ENCODE measurements at places on chromosomes 6 and 20.

GRCh38 chr6:167244064-167244960, 46.8 kb upstream of the UNC93A start:
- no peak for DNase-seq

GRCh38 chr6:24719125-24719971, at the start of gene C6orf62:
Gene C6orf62, minus strand, starts transcription at chr6:24719154. Its CDS starts 486 bp downstream, at chr6:24718668.
- DNase-seq, result peak; percentile 11

GRCh38 chr6:80156221-80156620, 49.8 kb downstream of the BCKDHB start:
- DNase-seq, result no peak

DNA sequence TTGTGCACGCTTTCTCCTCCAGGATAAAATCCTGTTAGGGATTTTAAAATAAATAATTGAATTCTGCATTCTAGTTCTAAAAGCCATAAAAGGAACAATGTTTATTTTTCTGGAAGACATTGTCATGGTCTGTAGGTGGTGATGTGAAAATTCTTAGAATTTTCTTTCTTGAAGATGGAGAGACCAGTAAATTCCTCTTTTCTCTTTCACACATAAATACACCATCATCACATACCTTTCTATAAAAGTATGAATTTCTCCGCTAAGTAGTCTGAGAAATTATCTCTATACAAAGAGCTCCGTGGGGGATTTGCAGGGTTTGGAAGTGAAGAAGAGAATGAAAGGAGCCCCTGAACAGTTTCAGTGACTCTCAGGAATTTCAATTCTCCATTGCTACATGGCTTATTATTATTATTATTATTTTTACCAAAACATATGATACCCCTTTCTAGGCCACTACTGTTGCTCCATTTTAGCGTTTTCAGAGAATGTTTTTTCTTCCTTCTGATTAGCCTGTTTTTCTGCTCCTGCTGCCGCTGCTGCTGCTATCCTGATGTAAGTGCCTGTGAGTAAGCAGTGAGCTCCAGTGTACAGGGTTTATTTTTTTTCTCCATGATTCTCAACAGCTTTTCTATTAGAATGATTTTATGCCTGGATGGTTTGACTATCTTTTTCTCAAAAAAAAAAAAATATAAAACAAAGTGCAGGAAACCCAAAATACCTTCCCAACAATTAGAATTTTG, 145.8 kb downstream of the SAMD5 start:
- no peak for DNase-seq

DNA sequence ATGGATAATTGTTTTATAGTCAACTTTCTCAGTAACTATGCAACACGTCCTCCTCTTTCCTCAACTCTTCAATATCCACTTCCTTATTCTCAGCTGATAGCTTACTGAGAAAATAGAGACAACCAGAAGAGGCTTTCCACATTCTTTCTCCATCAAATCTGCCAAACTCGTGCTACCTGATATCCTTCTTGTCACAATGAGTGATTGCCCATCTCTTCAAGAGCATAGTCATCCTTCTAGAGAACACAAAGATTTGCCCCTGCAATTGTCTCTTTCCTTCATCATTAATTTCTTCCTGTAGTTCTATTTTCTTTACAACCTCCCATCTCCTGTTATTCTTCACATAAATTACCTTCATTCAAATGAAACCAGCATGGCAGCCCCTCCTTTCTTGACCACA, 75.9 kb upstream of the RGS17 start:
- DNase-seq, result no peak

GRCh38 chr6:136643850-136644596, 93.8 kb upstream of the MAP7 start:
- peak; percentile 90 for DNase-seq

DNA sequence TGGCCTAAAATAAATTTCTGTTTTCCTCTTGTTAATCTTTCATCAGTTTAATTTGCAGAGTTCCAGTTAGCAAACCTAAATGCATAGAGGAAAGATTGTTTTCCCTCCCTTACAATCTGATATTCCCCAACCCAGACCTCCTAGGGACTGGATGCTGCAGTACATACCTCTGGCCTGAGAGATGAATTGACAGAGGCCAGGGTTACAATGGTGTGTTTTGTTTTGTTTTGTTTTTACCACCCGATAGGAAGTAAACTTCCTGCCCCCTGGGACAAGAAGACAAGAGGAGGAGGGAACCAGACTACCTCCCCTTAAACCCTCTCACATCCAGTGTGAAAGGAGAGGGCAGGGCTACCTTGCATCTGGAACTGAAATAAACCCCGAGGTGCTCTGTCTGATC, 319.0 kb downstream of the LRFN2 start:
- no peak for DNase-seq

GRCh38 chr20:10622657-10623418, 51.0 kb downstream of the JAG1 start:
- no peak for DNase-seq

DNA sequence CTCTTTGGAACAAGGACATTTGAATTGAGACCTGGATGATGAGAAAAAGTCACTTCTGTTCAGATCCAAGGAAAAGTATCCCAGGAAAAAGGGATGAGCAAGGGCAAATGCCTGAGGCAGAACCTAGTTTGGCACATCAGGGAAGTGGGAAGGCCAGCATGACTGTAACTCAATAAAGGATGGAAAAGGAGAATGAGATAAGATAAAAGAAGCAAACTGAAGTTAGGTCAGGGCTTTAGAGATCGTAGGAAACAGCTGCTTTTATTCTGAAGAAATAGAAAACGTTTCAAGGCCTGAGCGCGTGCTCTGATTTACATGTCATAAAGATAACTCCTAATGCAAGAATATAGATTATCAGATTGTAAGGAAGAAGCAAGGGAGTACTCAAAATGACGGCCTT, 450.0 kb downstream of the FRK start:
- DNase-seq, result no peak

GRCh38 chr6:31969712-31970603, 2.0 kb downstream of the DXO start:
- DNase-seq, result no peak

- no peak for DNase-seq
Observed at GRCh38 chr6:4844108-4844507, 67.9 kb downstream of the CDYL start.

DNA sequence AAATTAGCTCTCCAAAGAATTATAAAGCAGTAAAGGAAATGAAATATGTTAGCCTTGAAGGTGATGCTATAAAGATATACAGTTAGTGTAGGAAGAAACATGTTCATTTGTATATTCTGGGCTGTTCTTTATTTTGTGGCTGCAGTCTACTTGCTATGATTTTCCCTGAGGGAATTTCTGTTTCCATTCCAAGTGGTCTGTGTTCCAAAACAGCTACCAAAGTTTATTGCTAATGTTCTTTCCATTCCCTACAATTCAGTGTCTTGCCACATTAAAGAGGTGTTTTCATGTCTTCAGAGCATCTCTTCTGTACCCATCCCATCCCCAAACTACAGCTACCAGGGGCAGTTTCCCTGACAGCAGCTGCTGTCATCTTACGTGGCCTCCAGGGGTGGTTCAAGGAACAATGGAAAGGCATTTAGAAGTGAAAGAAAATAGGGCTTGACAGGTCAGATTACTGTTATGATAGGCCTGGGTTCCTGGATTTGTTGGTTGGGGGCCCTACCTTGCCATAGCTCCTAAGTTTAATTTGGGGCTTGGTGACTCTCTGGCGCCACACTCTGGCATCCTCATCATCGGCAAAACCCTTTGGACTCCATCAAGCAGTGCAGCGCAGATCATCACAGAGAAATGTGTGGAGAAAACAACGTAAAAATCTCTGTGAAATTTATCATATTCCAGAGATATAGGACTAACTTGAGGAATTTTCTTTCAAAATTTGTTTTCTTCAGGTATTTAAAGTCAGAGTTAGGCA, 33.8 kb upstream of the AIG1 start:
- no peak for DNase-seq

DNA sequence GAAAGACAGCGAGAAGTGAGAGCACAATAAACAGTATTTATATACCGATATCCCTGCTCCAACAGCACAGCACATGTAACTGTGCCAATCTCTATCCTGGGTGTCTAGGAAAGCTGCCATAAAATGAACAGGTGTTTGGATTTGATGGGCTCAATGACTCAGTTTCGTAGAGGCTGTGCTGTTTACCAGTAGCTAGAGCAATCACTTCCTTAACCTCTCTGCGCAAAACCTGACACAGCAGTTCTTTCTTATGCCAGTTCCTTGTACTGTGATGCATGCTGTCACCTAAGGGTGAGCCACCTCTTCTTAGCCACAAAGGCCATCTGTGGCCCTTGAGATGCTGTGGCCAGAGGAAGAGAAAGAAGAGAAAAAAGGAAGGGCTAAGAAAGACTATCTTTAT, 59.3 kb downstream of the SHPRH start:
- no peak for DNase-seq

GRCh38 chr6:44622956-44623355, 235.4 kb downstream of the CDC5L start:
- DNase-seq, result no peak

GRCh38 chr20:12409501-12409900, 491.8 kb downstream of the BTBD3 start:
- DNase-seq, result no peak

DNA sequence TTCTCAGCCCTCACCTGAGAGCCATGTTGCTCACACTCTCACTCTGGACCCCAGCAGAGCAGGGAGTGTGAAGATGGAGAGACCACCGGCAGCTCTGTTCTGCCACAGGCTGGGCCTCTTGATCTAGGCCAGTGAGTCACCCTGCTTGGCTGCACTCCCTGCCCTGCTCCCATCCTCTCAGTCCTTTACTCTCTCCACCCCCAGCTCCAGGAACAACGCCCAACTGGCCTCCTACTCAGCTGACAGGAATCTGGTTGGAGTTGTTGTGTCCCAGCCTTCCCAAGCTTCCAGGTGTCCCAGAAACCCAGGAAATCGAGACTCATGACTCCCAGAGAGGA, at the start of gene PSORS1C1:
Gene PSORS1C1, plus strand, starts transcription at position 260 of the 338 bp plus-strand sequence. CDS start 14,833 bp downstream, outside the sequence.
- DNase-seq, result peak; percentile 66

DNA sequence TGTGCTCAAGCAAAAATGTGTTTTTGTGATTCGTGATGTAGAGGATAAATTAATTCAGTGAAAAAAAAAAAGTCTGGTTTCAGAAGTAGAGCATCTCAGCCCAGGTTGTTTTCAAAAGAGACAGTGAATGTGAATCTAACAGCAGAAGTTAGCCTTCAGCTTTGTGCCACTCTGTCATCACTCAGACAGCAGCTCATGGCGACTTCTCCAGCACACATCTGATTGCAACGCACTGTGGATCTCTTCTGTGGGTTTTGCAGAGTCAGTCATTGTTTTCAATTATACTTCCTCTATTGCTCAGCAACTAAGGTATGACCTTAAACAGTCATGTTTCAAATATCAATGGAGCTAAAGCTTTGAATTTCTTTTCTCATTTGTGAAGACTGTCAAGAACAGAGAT, 335.5 kb upstream of the POU3F2 start:
- no peak for DNase-seq

- DNase-seq, result no peak
Observed at GRCh38 chr20:10731190-10731965, 57.6 kb upstream of the JAG1 start.

GRCh38 chr20:50555662-50556061, 45.5 kb downstream of the PTPN1 start:
- DNase-seq, result no peak

GRCh38 chr6:139801571-139802321, 427.3 kb upstream of the CITED2 start:
- DNase-seq, result no peak
